ENCODE measurements at places on chromosomes 13 and 19.

- DNase-seq = no peak
Observed at GRCh38 chr19:39469036-39469435, 11.6 kb upstream of the TIMM50 start.

DNA sequence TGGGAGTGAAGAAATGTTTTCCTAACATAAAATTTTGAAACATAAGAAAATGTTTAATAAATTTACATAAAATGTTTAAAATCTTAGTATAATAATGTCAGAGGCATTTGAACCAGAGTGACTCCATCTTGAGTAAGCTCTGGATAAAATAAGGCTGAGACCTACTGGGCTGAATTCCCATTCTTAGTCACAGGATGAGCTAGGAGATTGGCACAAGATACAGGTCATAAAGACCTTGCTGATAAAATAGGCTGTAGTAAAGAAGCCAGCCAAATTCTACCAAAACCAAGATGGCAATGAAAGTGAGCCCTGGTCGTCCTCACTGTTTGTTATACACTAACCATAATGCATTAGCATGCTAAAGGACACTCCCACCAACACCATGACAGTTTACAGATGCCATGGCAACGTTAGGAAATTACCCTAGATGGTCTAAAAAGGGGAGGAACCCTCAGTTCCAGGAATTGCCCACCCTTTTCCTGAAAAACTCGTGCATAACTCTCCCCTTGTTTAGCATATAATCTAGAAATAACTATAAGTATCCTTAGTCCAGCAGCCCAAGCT is 1184.0 kb downstream of the UQCRFS1 start:
- DNase-seq = no peak

DNA sequence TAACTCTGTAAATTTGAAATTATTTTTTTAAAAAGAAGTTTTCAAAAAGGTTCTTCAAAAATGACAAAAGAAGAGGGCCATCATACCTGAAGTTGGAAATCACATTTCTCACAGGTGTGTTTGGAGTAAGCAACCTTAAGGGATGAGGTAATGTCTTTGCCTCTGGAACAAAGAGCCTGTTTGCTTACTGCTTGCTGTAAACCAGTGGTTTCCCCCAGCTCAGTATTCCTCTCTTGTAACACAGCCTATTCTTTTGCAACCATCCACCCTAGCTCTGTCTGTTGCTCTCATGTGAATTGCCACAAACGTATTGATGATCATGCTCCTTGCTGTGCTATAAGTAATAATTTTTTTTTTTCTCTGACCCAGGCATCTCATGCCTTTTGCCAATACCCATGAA is 38.1 kb downstream of the UCHL3 start:
- no peak for DNase-seq

DNA sequence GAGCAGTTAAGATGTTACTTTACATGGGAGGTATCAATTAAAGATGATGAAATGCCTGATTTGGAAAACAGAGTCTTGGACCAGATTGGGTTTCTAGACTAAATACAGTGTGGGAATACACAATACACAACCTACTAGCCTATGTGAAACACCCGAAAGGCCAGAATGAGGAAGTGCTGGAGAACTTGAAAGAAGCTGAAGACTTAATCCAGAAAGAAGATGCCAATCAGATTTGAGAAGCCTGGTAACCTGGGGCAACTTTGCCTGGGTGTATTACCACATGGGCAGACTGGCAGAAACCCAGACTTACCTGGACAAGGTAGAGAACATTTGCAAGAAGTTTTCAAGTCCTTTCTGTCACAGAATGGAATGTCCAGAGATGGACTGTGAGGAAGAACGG is 43.2 kb downstream of the N4BP2L1 start:
- DNase-seq = no peak

DNA sequence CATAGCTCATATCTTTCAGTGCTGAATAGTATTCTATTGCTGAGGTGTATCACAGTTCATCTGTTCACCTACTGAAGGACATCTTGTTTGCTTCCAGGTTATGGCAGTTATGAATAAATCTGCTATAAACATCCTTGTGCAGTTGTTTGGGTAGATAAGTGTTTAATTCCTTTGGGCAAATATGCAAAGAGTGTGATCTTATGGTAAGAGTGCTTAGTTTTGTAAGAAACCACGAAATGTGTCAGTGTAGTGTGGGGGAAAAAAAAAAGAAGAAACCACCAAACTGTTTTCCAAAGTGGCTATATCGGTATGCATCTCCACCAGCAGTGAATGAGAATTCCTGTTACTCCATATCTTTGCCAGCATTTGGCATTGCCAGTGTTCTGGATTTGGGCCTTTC is 93.3 kb downstream of the PIBF1 start:
- DNase-seq = no peak

DNA sequence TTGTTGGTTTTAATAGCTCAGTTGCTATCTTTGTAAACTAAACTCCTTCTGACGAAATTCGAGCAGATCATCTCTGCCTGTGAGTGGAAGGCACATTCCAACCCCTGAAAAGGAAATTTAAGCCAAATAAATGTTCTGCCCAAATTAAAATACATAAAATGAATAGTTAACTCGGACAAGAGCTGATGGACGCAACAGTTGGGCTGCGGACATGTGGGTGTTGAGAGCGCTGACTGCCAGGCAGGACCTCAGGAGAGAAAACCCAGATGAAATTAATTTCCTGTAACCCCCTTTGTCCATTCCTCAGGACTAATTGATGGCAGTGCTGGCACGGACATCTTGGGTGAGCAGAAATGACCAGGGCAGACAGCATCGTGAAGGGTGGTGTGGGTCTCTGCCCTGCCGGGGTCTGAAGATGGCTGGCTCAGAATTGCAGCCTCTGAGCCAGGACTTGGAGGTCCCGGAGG is 86.5 kb downstream of the TSHZ3 start:
- DNase-seq = no peak
